ENCODE measurements at places on chromosomes 1 and 21.
A peak's percentile ranks its signal among the peaks of the same experiment; 100 is the strongest.

DNA sequence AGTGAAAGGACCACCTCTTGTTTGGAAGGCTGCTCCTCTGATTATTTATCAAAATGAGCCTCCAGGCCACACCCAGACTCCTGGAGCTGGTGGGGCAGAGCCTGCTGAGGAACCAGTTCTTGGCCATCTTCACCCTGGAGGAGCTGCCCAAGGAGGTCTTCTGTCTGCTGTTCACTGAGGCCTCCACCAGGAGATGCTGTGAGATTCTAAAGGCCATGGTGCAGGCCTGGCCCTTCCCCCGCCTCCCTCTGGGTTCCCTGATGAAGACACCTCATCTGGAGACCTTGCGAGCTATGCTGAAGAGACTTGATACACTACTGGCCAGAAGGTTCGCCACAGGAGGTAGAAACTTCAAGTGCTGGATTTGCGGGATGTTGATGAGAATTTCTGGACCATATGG, 61.7 kb upstream of the GJA8 start:
- DNase-seq = no peak

- no peak for DNase-seq
These were observed 484 bp downstream of the DFFB start for GRCh38 chr1:3857791-3858129.

GRCh38 chr1:210743038-210743437, 390.9 kb downstream of the KCNH1 start:
- no peak for DNase-seq

GRCh38 chr21:36510911-36511310, 31.0 kb upstream of the CLDN14 start:
- DNase-seq = no peak

- DNase-seq = peak; percentile 13
These were observed 1.1 kb upstream of the TMEM82 start for GRCh38 chr1:15740924-15741850.

DNA sequence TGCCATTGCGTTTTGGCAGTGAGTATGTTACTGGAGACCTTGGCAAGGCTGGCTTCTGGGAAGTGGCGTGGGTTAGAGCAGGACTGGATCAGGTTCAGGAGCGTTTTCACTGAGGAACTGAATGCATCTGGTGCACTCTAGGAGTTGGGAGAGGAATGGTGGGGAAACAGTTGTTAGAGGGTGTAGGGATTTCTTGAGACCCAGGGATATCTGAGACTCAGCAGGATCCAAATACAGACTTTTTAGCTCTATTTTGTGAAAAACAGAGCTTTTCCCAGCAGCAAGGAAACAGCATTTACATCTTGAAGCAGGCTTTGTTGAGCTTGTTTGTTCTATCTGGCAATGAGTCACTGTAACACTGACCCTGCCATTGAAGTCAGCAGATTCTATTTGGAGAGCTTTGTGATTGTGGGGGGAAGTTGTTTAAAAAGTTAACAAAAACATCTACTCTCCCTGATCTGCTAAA, 56.9 kb upstream of the NRIP1 start:
- no peak for DNase-seq

GRCh38 chr21:46149205-46149901, 6.0 kb downstream of the FTCD start:
- no peak for DNase-seq

DNA sequence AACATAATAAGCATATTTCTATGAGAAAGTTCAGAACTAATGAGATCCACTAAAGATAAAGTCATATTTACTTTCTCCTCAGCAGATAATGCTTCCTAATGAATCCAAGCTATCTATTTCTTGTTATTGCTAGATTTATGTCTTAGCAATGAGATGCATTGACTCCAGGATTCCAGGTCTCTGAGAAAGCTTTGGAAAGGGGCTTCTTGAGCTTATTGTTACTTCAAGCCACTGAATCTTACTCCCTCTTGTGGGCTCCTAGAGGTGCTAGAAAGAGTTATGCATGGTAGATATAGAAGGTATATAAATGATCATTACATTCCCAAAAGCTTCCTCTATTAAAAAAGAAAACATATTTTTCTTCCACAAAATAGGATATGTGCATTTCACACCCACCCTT, 246.4 kb upstream of the ADAMTS5 start:
- no peak for DNase-seq

- DNase-seq = no peak
These were observed 9.7 kb downstream of the CA6 start for GRCh38 chr1:8955406-8955805.

DNA sequence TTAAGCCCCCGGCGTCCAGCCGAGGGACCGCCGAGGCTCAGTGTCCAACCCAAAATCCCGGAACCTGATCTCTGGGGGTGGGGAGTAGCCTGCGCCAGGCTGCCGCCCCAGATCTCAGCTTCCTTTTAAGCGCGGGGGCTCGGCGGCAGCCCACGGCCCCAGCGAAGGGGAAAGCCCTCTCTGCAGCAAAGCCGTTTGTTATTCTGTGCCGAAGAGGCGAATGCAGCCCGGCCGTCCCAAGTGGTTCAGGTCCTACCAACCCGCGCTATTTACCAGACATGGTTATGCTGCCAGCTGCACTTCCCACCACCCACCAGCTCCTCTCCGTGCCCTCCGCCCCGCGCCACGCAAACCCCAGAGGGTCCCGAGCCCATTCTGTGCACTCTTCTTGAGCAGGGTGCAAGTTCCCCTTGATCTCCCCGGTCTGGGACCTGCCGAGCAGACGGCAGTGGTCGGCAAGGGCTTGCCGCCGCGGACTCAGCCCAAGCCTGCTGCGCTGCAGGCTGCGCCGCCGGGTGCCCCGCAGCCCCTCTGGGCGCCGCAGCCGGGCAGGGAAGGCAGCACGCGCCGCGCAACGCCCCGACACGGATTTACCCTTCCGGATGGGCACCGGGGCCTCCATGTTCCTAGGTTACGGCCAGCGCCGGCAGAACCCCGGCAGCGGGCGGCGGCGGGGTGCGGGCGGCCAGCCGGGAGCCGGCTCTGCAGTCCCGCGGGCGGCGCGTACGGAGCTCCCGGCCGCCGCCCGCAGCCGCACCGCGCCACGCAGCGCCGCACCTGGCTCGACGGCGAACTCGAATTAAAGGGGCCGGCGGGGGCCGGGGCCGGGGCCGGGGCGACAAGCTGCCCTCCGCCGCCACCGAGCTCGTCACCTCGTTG, 738 bp upstream of the KCNA2 start:
- no peak for DNase-seq
